ENCODE measurements at places on chromosomes 16 and 17.

DNA sequence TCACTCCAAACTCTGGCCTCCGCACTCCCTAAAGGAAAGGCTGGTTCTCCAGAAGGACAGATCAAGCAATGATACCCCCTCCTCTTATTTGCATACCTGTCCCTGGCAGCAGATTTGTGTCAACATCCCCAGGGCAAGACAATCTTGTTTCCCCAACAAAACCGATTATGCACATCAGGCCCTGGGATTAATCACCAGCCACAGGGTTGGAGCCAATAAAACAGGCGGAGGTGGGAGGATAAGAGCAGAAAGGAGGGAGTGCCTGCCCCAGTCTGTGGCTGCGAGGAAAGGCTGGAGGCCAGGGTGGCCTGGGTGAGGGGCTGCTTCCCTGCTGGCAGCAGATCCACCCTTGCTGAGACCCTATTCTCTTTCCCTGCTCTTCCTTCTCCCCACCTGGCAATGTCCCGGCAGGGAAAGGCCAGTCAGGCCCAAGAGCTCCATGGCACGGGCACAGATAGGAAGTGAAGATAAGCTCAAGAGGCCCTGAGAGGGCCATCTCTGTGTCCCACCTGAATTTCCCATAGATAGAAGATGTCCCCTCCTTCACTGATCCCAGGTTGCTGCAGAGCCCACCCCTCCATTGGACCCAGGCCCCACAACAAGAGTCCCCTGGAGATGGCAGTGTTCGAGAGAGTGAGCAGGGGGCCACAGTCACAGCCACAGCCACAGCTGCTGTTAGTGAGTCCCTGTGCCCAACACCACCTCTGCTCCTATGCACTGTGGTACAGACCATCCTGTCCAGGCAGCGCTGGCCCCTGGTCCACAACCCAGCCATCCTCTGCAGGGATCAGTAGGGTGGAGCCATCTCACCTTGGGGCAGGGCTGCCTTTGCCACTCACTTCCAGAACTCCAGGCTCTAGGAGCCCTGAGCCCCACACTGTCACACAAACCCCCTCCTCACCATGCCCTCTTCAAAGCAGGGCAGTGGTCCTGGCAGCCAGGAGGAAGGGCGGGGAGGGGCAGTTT lies 137.5 kb downstream of the SDK2 start:
- DNase-seq = no peak

- no peak for DNase-seq
These were observed 6.5 kb upstream of the TAOK1 start for GRCh38 chr17:29383686-29384085.

DNA sequence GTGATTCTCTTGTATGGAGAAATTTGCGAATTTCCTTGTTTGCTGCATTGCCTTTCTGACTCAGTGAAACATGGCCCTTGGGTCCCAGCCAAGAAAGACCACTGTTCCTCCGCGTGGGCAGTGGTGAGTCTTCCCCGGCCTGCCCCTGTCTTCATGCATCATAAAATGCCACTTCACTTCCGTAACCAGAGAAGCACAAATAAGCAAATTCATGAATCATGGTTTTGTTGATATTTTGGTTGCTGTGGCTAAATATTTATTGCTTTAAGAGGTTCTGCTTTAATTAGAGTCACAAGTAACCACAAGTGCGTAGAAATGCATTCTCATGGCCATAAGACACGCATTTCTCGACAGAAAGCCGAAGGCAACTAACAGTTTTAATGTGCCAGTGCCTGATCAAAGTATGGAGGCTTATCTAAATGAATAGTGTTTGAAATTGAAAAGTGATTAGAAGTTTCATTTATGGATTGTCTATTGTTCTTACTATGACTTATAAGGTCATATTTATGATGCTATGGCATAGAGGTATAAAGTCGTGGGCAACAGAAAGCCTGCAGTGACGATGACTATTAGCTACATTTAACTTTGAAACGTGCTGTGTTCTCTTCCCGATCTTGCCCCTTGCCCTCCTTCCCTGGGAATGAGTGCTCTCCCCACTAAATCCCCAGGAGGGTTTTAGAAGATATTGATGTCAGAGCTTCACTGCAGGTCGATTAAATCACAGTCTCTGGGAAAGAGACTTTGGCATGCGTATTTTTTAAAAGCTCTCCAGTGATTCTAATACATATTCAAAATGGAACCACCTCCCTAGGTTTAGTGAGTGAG lies 76.0 kb downstream of the WIPI1 start:
- DNase-seq = peak; percentile 51

DNA sequence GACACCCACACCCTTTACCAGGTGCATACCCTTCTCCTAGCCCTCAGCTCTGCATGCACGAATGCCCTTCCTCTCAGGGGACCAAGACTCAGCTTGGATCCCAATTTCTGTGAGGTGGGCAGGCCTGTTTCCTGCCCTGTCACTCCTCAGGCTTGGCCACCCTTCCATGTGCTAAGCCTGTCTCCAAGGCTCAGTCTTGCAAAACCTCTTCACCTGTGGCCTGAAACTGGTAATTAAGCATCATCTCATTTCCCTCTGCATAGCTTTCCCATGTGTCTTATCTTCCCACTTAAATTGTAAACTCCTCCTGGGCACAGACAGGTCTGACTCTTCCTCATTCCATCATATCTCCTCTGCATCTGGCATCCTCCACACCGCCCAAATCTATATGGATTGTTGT lies 31.0 kb upstream of the SMPD3 start:
- DNase-seq = no peak

GRCh38 chr17:59669411-59669810 lies 37.8 kb downstream of the PTRH2 start:
- DNase-seq = no peak

Measured in activated naive CD4-positive, alpha-beta T cell treated with Interleukin-2 at 50 U/mL for 16 hours (primary cell).